ENCODE measurements at places on chromosomes 1 and 21. TPM values are rescaled to one million over a fixed set of nuclear protein-coding genes. Genes with fewer than 3 reads are reported as not detected.

- DNase-seq: no peak
These were observed 37.1 kb upstream of the ADAM30 start for GRCh38 chr1:119933397-119933796.

GRCh38 chr1:189151361-189151760, 1326.3 kb downstream of the BRINP3 start:
- DNase-seq: no peak

GRCh38 chr1:89941110-89941766, 53.7 kb upstream of the ZNF326 start:
- DNase-seq: no peak

- DNase-seq: peak; percentile 80
These were observed 20.7 kb downstream of the CD34 start for GRCh38 chr1:207890136-207890738.

SELP gene
- 0.97 TPM for polyA plus RNA-seq

PRR9 gene
- not detected for polyA plus RNA-seq

DVL1 gene
- 57.3 TPM for polyA plus RNA-seq

GRCh38 chr1:232556351-232556750, 73.6 kb downstream of the SIPA1L2 start:
- no peak for DNase-seq

DNA sequence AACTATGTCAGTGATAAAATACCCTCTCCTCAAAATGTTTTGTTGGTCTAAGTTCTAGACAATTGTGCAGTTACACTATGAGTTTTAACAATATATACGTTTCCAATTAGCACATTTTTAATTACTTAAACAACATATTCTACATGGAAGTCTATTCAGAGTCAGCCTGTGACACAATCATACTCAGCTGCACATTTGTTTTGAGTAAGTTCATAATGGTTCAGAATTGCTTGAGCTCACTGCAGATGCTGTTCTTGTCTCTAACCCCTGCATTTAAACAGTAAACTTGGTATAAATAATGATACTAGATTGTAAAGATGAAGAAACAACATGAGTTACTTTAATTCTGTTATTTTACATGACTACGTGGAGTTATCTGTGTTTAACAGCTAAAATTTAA, 30.6 kb downstream of the CDKN2C start:
- no peak for DNase-seq

WDR3 gene
- polyA plus RNA-seq: 2.6 TPM

- DNase-seq: no peak
These were observed 103.2 kb downstream of the SGIP1 start for GRCh38 chr1:66637146-66637545.

FMO5 gene
- polyA plus RNA-seq: 3.4 TPM

- DNase-seq: no peak
These were observed 305.5 kb upstream of the PKN2 start for GRCh38 chr1:88378560-88378959.

DNA sequence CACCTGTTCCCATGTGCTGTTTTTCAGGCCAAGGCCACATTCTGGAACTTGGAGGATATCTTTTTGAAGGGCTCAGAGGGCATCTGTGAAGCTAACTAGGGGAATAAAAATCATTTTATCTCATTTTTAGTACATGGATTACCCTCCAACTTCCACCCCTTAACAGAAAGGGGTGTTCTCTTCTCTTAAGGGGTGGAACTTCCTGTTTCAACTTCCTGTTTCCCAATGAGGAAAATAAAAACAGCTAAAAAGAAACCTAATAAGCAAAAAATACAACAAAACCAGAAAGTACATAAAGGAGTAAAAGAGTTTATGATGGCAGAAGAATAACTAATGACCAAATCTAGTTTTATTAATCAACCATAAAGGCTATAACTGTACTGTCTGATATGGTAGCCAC, 24.8 kb upstream of the SLC22A15 start:
- DNase-seq: no peak

- no peak for DNase-seq
These were observed 27.8 kb upstream of the RAP1GAP start for GRCh38 chr1:21696931-21697330.

DNA sequence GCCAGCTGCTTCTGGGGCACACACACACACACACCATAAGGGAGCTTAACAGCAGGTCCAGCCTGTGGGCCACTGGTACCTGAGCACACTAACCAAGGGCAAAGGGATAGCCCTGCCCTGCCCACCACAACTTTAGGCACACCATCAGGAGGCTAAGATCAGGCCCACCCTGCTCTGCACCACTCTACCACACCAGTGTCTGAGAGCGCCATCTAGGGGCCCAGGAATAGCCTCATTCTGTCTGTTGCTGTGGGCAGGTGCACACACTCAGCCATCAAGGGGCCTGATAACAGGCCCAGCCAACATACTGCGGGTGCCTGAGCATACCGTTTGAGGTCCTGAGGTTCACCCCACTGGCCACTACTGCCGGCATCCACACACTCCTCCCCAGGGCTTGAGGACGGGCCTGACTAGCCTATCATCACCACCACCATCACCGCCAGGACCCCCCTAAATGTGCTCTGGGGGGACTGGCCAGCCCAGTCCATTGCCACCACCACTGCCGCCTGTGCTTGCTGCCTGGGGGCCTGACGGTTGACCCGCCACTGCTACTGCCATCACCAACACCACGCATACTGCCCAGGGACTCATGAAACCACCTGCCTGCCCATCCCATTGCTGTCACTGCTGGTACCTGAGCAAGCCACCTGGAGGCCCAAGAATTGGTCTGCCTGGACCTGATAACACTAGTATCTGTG, 31.3 kb downstream of the NSL1 start:
- DNase-seq: peak; percentile 80

LCE2B gene
- not detected for polyA plus RNA-seq

- no peak for DNase-seq
These were observed 400.0 kb upstream of the PKN2 start for GRCh38 chr1:88284066-88284465.

DNA sequence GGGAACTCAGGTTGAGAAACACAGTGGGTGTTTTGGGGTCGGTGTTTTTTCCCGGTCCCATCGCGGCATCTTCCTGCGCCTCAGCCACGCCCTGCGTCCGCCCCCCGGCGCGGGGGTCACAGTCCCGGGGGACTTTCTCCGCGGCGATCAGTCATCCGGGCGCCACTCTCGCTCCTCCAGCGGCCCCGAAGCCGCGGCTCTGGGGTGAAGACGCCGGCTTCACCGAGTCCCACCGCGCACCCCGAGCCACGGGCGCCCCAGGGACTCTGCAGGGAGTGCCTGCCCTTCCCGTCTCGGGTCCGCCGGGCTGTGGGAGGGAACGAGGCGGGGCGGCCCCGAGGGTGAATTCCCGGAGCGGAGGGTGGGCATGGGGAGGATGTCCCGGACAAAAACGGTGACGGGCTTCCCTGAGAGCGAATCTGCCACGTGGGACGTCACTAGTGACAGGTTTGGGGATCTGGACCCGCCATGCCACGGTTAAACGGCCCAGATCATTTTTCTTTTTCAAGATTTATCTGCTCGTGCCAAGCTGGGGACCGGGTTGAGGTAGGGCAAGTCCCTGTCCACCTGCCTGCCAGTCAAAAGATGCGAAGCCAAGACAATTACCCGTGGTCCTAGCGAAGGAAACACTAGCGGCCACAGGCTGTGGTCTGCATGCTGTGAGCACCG, 717 bp upstream of the BATF3 start:
- peak; percentile 88 for DNase-seq

GRCh38 chr1:207821464-207822045, 69.7 kb downstream of the CD46 start:
- no peak for DNase-seq

GRCh38 chr1:74995821-74996220, 138.4 kb upstream of the LHX8 start:
- no peak for DNase-seq

REN gene
- not detected for polyA plus RNA-seq

- DNase-seq: peak; percentile 62
These were observed 661 bp upstream of the OSCP1 start for GRCh38 chr1:36450919-36451305.

GRCh38 chr1:18731148-18731547, 100.5 kb downstream of the PAX7 start:
- DNase-seq: peak; percentile 34

GRCh38 chr1:45785583-45785982, 17.8 kb upstream of the MAST2 start:
- no peak for DNase-seq

- DNase-seq: no peak
These were observed 385.9 kb upstream of the LYPLAL1 start for GRCh38 chr1:218787826-218788225.

DNA sequence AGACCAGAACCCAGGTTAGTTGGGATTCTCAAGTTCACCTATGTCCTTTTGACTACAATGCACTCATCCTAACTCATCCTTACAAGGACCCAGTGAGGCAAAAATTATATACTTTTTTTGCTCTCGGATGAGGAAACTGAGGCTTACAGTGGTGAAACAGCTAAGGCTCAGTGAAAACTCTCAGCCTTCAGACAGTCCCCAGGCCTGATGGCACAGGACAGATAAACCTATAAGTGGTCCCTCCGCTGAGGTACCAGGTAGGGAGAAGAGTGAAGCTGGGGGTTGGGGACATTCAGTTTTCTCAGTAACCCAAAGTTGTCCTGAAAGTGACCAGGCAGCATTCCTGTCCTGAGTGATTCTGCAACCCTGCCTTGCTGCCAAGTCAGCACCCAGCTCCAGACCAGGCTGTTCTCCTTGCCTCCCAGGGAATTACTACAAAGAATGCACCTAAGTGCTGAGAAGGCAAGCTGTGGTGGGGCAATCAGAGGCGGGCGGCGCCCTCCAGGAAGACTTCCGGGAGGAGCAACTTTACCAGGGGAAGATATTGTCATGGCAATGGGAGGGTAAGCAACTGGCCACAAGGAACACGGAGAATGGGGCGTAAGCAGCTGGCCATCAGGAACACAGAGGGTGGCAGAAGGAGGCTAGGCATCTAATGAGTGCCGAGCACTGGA, 4.6 kb downstream of the TENT5B start:
- DNase-seq: no peak

DNA sequence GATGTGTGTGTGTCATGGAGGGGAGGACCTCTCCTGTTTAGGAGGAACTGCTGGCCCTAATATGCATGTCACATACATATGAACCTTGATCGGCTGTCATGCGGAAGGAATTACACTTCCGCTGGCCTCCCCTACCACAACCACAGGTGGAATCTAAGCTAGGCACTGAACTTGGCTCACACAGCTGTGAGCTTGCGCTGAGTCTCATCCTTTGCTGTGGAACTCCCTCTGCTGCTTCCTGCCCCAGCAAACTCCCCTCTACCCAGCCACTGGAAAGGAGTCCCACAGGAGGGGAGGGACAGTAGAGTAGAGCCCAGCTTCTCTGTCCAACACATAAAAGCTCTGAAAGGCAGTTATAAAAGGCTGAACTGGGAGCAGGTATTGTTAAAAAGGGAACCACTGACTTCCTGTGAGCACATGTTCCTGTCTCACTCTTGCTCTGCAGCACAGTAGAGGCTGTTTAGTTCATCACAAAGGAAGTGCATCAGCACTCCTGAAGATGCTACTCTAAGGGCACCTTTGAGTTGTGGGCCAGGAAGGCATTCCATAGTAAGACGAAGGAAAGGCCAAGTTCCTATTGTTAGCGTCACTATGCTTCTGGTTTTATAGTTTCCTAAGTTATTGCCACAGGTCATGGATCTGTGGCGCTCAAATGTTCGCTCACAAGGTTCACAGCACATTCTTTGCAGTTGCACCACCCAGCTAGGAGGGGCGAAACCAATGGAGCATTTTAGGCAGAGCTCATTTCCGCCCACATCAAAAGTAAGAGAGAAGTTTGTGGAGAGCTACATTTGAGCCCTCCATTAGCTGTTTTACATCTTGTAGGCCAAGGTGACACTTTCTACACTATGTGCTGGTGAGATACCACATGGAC, 17.7 kb upstream of the PTPRC start:
- peak; percentile 87 for DNase-seq

GRCh38 chr1:220250681-220251080, 21.6 kb downstream of the RAB3GAP2 start:
- DNase-seq: no peak

NES gene
- polyA plus RNA-seq: 4.3 TPM

DNA sequence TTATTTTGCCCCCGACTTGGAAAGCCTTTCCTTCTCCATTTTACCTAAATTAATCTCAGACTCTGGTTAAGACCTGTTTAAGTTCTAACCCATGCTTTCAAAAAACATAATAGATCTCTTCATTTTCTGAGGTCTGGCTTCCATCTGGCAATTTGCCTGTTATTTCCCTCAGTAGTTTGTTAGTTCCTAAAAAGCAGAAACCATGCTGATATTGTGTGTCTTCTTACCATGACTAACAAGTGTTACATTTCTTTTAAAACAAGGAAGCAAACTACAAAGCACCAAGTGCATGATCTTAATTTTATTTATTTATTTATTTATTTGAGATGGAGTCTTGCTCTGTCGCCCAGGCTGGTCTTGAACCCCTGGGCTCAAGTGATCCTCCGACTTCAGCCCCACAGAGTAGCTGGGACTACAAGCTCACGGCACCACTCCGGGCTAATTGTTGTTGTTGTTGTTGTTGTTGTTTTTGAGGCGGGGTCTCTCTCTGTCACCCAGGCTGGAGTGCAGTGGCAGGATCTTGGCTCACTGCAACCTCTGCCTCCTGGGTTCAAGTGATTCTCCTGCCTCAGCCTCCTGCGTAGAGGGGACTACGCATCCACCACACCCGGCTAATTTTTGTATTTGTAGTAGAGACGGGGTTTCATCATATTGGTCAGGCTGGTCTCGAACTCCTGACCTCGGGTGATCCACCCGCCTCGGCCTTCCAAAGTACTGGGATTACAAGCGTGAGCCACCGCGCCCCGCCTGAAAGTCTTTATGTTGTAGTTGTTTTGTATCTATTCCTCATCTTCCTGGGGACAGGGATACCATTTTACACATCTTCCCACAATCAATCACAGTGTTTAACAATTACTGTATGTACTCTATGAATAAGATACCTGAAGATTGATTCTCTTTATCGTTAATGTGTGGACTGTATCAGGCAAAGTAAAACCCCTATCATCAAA, 1.3 kb upstream of the PATJ start:
- no peak for DNase-seq

MTMR11 gene
- polyA plus RNA-seq: 1.4 TPM

- DNase-seq: no peak
These were observed 53.2 kb downstream of the NCAM2 start for GRCh38 chr21:21051109-21052055.

DNA sequence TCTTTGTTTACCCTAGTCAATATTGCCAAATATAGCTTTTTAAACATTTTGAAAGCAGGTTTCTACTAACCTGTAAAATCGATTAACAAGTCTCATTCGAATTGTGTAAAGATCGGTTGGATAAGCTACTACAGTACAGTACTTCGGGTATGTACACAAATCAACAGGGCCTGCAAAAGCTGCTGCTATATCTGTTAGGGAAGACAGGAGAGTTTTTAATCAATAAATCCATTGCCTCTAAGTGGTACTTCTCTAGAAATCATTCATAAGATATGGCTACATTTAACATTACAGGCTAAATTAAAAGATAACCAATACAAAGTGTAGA, 34.8 kb upstream of the PSMG1 start:
- DNase-seq: no peak

RGS5 gene
- polyA plus RNA-seq: 3.1 TPM

VASH2 gene
- polyA plus RNA-seq: 0.33 TPM
